Osteoblast (primary cell): ENCODE measurements at places on chromosomes 2 and 18.

- DNase-seq, result no peak
Observed at GRCh38 chr18:45557287-45557686, 58.0 kb upstream of the SLC14A2 start.

DNA sequence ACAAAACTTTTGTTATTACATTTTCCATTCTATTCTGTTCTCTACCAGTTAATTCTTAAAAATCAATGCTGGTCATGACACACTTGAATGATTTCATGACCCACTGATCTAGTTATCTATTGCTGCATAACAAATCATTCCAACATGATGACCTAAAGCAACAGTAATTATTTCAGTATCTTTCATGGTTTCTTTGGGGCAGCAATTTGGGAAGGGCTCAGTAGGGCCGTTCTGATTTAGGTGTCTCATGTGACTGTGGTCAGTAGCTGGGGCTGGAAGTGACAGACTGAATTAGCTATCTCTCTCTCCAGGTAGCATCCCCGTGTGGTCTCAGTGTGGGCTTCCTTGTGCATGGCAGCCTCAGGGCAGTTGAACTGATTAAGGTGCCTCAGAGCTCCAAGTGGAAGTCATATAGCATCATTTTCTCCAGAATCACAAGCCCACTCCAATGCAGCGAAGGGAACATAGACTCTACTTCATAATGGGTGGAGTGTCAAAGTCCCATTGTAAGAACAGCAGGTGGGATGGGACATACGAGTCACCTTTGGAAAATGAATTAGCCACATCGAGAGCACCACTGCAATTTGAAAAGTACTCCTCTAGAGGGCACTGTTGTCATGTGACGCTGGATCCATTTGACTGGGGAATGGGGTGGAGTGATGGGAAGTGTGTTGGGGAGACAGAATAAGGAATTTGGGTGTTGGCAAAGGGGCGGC is 39.1 kb upstream of the FAM136A start:
- peak; percentile 86 for DNase-seq

DNA sequence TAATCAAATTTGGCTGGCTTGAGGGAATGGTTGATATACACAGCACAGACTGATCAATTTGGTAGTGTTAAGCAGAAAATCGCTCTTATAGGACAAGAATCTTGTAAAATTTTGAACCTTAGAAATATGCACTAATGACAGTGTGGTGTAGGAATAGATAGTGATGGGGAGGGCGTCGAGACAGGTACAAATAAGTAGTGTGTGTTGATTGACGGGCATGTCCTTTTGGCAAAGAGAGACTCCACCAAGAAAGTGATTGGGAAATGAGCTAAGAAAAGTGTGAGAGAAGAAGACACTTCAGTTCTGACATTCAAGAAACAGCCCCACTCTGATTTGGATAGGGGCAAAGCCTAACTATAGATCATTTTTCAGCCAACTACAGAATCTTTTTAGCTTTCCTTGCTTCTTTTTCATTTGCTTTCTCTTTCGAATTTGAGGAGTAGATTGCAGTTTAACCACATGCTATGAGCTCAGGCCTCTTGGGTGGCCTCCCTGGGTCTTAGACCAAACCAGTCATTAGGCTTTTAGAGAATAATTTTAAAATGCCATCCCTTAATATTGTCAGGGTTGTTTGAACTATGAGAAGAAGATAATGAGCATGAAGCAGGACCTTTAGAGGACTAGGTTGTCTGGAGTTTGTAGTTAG is 127.1 kb downstream of the CERS6 start:
- DNase-seq, result no peak

- DNase-seq, result no peak
Observed at GRCh38 chr2:160315337-160315736, 115.3 kb upstream of the ITGB6 start.

DNA sequence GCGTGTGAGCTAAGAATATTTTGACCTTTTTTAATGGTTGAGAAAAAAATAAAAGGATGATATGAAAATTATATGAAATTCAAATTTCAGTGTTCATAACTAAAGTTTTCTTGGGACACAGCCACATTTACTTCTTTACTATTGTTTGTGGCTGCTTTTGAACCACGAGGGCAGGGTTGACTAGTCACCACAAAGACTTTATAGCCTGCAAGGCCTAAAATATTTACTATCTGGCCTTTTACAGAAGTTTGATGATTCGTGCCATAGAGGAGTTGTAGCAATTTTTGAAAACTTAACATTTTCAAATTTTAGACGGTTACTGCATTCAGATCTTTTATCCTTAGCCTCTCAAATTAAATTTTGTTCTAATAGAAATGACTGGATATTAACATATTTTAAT is 69.9 kb downstream of the LIMS1 start:
- DNase-seq, result no peak
